ENCODE measurements at places on chromosomes 1 and 21.

GRCh38 chr1:67717876-67718275 lies 32.9 kb downstream of the GADD45A start:
- DNase-seq, result no peak

- no peak for DNase-seq
These were observed 4.2 kb upstream of the RGS13 start for GRCh38 chr1:192631749-192632148.

- no peak for DNase-seq
These were observed 11.3 kb upstream of the RIPK4 start for GRCh38 chr21:41777951-41778815.

- DNase-seq, result no peak
These were observed 29.1 kb downstream of the EIF2D start for GRCh38 chr1:206582971-206583706.

DNA sequence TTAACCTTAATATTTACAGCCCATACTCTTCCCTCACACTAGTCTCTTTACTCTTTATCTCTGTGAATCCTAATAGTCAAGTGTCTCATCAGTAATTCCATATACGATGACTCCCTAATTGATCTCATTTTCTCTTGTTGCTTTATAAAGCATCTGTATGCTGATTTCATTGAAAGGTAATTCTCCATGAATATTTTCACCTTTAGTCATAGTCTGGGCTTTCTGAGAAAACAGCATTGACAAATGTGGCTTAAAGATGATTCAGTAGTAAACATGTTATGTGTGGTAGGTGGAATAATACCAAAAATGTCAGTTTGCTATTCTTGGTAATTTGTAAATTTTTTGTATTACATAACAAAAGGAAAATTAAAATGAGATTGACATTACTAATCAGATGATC lies 1176.5 kb downstream of the NCAM2 start:
- DNase-seq, result no peak

DNA sequence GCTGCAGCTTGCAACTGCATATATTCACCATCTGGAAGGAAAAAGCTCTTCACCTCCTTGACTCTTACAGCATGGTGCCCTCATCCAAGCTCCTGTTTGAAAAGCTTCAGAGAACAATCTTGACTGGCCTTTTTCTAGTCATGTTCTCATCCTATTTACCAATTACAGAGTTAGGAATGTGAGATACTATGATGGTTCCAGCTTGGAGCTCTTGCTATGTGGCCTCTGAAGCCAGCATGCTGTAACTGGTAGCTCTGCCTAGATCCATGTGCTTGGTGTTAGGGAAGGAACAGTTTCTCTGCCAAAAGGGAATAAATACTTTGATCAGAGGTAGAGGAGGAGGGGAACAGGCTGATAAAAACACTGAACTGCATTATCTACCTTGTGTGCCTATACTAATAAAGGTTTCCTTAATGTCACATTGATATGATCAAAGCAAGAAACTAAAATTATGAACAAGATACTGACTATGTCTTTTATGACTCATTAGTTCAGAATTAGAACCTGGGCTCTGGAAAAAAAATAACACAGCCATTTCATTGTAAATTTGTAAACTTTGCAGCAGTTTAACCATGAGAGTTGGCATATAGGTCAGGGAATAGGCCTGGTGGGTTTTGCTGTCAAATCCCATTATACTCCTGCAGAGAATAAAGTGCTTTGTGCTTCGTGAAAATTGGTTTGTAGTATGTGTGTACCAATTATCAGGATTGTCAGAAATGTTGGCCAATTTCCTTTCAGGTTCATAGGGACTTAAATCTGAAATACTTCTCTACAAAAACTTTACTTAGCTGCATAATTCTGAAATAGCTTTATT lies 92.7 kb downstream of the LEPR start:
- DNase-seq, result no peak

- no peak for DNase-seq
These were observed 88.3 kb downstream of the DHRS3 start for GRCh38 chr1:12529640-12530174.

- DNase-seq, result peak; percentile 87
These were observed 22.6 kb downstream of the BTG2 start for GRCh38 chr1:203327684-203328457.

- no peak for DNase-seq
These were observed 165.1 kb upstream of the SNX7 start for GRCh38 chr1:98496256-98496995.

GRCh38 chr21:33698087-33698860 lies 56.0 kb downstream of the ITSN1 start:
- no peak for DNase-seq

GRCh38 chr1:153773096-153773921 lies 1.9 kb upstream of the SLC27A3 start:
- DNase-seq, result no peak

DNA sequence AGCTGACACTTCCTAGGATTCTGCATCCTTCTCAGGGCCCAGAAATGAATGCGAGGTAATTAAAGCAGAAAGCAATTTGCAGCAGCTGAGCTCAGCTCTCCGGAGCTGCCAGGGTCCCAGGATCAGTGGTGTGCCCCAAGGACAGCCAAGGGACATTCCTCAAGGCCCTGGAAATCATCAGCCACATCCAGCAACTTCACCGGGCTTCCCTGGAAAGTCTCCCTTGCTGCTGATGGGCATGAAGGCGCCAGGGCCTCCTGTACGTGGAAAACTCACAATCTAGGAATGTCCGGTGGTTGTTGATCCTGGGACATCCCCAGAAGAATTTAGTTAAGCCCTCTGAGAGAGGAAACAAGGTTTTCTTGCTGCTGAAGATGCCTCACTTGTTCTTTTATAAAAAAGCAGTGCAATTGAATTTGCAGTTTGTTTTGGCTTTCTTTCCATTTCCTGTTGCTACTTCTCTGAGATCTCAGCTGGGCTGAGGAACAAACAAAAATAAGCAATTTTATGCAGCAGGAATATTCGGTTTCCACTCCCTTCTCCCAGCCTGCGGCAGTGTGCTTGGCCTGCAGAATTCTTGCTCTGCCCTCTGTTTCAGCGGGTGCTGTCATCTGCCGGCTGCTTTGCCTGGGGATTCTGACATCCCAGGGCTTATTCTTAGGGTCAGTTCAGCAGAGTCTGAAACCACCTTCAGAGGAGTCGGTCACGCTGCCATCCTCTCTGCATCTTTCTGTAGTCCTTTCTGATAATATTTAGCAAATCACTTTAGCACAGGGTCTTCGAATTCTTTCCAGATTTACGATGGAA lies 85.9 kb downstream of the TCP10L start:
- no peak for DNase-seq

GRCh38 chr1:42674682-42675081 lies 7.5 kb upstream of the YBX1 start:
- DNase-seq, result no peak

DNA sequence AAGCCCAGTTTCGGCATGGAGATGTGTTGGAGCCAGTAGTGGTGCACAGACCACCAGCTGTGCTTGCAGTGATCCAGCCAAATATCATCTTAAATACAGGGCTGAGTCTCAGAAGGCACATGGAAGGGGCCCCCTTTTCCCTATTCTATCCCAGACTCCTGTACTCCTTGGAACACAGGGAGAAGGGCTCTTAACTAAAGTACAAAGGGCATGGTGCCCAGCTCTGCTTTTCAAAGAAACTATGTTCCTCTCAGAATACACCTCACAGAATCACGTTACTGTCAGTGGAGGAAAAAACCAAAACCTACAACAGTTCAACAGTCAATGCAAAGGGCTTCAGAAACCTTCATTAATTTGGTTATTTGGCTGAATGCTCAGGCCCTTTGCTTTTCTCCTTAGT lies 180.6 kb upstream of the C1orf105 start:
- no peak for DNase-seq

DNA sequence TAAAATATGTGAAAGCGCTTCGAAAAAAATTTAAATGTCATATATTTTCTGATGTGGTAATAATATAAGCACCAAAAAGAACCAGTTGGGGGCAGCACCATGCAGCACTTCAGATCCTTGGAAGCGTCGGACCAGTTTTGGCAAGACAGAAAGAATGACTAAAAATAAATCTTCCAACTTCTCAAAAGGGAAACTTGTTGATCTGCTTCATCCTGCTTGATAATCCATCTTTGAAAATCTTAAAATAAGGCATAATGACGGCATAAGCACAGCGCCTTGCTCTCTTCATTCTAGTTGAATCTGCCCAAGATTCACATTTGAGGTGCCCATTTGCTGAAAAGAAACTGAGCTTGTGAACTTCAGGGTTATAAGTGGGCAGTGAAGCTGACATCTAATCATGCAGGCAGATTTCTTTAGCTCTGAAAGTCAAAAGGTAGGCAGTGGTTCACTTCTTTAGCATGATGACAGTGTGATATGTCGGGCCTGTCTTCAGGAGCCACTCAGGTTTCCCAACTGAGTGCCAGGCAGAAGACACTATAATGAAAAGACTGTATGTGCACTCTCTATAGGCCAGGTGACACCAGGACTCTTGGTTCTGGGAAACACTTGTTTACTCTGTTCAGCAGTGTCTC lies 19.8 kb upstream of the MUTYH start:
- peak; percentile 9 for DNase-seq

GRCh38 chr1:19089524-19089923 lies 120.5 kb downstream of the UBR4 start:
- DNase-seq, result no peak

GRCh38 chr21:44448651-44449131 lies 6.6 kb upstream of the LRRC3 start:
- DNase-seq, result no peak

DNA sequence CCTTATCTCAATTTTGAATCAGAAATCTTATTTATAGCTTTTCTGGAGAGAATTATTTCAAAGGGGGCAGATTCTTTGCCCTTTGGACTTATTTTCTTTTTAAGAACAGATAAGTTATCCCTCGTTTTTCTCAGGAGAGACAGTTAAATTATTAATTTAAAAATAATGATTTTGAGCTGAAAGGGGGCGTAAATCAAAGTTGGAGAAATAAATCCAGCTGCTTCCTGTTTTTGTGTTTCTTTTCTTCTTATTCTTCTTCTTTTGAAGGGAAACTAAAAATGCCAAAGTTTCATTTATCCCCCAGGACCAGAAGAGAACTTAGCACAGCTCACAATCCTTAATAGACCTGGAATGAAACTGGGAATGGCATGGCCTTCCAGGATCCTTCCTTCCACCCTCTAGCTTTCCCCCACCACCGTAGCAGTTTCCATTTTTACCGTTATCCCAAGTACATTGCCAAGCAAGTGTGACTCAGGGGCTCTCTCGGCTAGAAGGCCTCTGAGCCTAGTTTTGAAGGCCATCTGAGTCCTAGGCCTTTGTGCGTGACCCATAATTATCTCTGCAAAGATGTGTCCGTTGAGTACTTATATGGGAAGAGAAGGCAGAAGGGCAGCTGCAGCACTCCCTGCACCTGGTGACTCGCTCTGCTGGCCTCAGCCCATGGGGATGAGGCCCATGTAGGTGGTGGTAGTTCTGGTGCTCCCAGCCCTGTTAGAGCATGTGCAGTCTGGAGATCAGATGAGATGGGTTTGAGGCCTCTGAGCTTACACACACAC lies 181.7 kb downstream of the ROR1 start:
- peak; percentile 83 for DNase-seq
